ENCODE measurements at places on chromosomes 5 and 9. TPM values are rescaled to one million over a fixed set of nuclear protein-coding genes. Genes with fewer than 3 reads are reported as not detected.

GRCh38 chr5:138985256-138985655 is 110.1 kb upstream of the LRRTM2 start:
- H3K4me3 ChIP-seq, result no peak overlapping the region
- H3K27me3 ChIP-seq, result no peaks in the 10 kb centered on the region
- no peak for DNase-seq
- H3K4me1 ChIP-seq, result peaks cover 25% of the 10 kb centered on the region

GRCh38 chr5:102294886-102295395 is 1.1 kb downstream of the SLCO4C1 start:
- H3K4me3 ChIP-seq, result peak overlapping the region; percentile 71
- no peak for DNase-seq
- H3K4me1 ChIP-seq, result peaks cover 20% of the 10 kb centered on the region
- no peaks in the 10 kb centered on the region for H3K36me3 ChIP-seq

GRCh38 chr5:158086856-158087255 is 227.9 kb upstream of the CLINT1 start:
- no peak for DNase-seq
- H3K4me1 ChIP-seq, result no peaks in the 10 kb centered on the region
- no peaks in the 10 kb centered on the region for H3K36me3 ChIP-seq
- peaks cover 3% of the 10 kb centered on the region for H3K27me3 ChIP-seq
- H3K4me3 ChIP-seq, result no peak overlapping the region

GRCh38 chr5:90386099-90386710 is 23.4 kb downstream of the CETN3 start:
- no peak overlapping the region for H3K27ac ChIP-seq
- no peak for DNase-seq
- H3K27me3 ChIP-seq, result peaks cover 4% of the 10 kb centered on the region
- peaks cover 14% of the 10 kb centered on the region for H3K4me1 ChIP-seq
- no peak overlapping the region for H3K4me3 ChIP-seq
- no peaks in the 10 kb centered on the region for H3K36me3 ChIP-seq

DNA sequence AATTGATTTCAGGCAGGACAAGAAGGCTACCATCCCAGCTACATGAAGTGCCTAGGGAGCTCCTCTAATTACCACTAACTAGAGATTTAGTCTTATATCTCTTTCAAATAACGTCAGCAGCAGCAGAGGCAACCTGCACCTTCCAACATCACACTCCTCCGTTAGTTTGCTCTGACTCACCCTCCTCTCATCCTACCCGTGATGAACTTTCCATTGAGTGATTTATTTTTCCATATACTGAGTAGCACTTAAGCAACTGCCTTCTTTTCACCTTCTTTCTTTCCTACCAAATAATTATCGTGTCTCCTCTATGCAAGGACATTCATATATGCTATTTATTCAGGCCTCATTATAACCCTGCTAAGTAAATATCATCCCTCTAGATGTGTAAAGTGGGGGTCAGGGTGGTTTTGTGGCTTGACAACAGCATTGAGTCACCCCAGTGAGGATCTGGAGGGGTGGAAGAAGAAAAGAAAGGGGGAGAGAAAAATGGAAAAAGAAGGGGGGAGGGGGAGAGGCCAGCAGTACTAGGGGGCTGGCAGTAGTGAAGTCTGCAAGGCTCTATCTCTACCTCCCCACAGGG is 64.6 kb upstream of the CAST start:
- peak; percentile 50 for DNase-seq
- H3K36me3 ChIP-seq, result no peaks in the 10 kb centered on the region
- peaks cover 9% of the 10 kb centered on the region for H3K27me3 ChIP-seq

DNA sequence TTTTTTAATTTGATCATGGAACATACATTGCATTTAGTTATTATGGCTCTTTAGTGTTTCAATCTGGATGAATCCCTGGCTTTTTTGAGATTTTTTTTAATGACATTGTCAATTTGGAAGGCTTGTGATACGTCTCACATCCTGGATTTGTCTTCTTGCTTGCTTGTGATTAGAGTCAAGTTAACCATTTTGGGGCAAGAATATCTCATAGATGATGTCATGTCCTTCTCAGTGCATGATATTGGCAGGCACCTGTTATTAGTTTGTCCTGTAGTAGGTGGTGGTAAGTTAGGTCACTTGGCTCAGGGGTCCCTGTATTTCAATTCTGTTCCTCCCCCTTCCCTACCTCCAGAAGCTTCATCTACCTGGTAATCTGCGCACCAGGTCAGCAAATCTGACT is 3.3 kb downstream of the PSD2 start:
- H3K27ac ChIP-seq, result no peak overlapping the region
- peaks cover 51% of the 10 kb centered on the region for H3K27me3 ChIP-seq
- H3K4me1 ChIP-seq, result no peaks in the 10 kb centered on the region
- DNase-seq, result no peak

GRCh38 chr5:107500347-107500746 is 170.4 kb downstream of the EFNA5 start:
- H3K4me1 ChIP-seq, result peaks cover 8% of the 10 kb centered on the region
- H3K27me3 ChIP-seq, result peaks cover 17% of the 10 kb centered on the region
- H3K27ac ChIP-seq, result no peak overlapping the region

DNA sequence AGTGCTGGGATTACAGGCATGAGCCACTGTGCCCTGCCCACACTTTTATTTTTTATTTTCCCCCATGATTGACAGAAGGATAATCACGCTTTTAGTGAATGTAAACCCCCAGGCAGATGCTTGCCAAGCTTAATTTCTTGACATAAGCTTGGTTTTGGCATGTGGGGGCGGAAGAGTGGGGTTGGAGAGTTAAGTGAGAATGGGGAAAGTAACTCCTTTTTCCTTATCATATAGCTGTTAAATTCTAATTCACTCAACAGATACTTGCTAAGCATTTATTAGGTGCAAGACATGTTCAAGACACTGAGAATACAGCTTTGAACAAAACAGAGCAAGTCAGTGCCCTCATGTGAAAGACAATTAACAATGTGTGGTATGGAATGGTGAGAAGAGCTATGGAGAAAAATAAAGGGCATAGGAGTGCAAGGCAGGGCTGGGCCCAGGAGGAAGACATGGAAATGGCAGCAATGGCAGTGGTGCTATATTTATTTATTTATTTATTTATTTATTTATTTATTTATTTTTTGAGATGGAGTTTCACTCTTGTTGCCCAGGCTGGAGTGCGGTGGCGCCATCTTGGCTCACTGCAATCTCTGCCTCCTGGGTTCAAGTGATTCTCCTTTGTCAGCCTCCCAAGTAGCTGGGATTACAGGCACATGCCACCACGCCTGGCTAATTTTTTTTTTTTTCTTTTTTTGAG is 2.2 kb downstream of the SLC26A2 start:
- peaks cover 37% of the 10 kb centered on the region for H3K4me1 ChIP-seq
- peaks cover 6% of the 10 kb centered on the region for H3K36me3 ChIP-seq
- no peak for DNase-seq
- no peak overlapping the region for H3K4me3 ChIP-seq

- H3K4me3 ChIP-seq, result no peak overlapping the region
- no peaks in the 10 kb centered on the region for H3K4me1 ChIP-seq
- no peaks in the 10 kb centered on the region for H3K27me3 ChIP-seq
- no peak overlapping the region for H3K27ac ChIP-seq
These were observed 597.1 kb downstream of the ACTL7B start for GRCh38 chr9:108258640-108259039.

DNA sequence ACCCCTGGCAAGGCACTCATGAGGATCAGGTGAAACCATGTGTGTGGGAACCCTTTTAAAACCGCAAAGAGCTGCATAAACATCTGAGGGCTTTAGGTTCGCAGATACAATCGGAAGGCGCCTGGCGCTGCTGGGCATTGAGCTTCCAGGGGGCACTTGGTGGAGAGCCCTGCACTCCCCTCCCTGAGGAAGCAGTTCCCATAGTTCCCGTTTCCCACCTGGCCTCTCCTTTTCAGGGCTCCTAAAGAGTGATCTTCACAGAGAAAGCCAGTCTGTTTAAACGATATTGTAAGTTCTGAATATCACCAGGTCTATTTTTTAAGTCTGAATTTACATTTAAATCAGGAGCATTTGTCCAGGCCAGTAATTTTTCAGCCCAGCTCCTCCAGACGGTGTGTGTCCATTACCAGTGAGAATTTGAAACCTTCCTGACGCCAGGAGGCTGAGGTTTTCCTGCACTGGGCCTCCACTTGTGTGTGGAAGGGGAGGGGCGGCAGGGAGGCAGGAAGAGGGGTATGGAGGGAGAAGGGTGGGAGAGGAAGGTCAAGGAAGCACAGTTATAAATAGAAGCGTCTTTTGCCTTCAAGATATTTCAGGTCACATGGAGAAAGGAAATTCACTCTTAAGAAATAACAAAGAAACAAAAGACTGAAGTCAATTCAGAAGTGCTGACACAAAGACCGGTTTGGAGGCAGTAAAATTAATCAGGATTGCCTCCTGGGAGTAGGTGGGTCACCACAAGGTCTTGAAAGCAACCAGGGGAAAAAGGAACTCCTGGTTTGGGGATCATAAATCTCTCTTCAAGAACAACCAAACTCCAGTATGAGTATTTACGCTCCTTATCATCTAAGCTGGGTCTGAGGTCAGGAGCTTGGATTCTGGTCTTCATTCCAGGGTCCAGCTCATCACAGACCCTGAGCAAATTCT is 14.3 kb upstream of the MGAT1 start:
- no peaks in the 10 kb centered on the region for H3K36me3 ChIP-seq
- H3K27ac ChIP-seq, result peak overlapping the region; percentile 63
- no peak for DNase-seq

GRCh38 chr5:98742396-98743073 is 30.9 kb upstream of the RGMB start:
- H3K4me1 ChIP-seq, result no peaks in the 10 kb centered on the region
- H3K27me3 ChIP-seq, result peaks cover 23% of the 10 kb centered on the region
- no peak overlapping the region for H3K4me3 ChIP-seq
- no peak overlapping the region for H3K27ac ChIP-seq

- no peaks in the 10 kb centered on the region for H3K36me3 ChIP-seq
- no peak for DNase-seq
- H3K27me3 ChIP-seq, result peaks cover 4% of the 10 kb centered on the region
- no peak overlapping the region for H3K4me3 ChIP-seq
These were observed 242.7 kb downstream of the DEPDC1B start for GRCh38 chr5:60457233-60457632.

DNA sequence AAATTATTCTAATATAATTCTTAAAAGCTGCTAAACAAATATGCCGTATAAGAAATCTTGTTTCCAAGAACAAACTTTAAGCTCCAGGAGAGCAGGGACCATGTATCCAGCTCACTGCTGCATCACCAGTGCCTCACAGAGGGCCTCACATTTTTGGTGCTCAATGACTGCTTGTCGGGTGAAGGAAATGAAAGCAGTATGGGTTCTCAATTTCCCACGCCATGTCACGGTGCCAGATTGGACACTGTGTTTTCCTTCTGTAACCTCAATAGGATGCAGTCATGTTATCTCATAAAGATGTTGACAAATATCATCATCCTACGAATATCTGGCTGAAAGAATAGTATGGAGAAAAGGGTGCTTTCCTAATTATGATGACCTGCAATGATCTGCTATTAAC is 64.7 kb downstream of the POU5F2 start:
- no peaks in the 10 kb centered on the region for H3K27me3 ChIP-seq
- H3K4me3 ChIP-seq, result no peak overlapping the region
- H3K27ac ChIP-seq, result no peak overlapping the region
- peaks cover 3% of the 10 kb centered on the region for H3K4me1 ChIP-seq

- no peak overlapping the region for H3K27ac ChIP-seq
- H3K36me3 ChIP-seq, result no peaks in the 10 kb centered on the region
- H3K4me1 ChIP-seq, result peaks cover 12% of the 10 kb centered on the region
- no peak overlapping the region for H3K4me3 ChIP-seq
These were observed 4.6 kb downstream of the BARHL1 start for GRCh38 chr9:132586830-132587591.

DNA sequence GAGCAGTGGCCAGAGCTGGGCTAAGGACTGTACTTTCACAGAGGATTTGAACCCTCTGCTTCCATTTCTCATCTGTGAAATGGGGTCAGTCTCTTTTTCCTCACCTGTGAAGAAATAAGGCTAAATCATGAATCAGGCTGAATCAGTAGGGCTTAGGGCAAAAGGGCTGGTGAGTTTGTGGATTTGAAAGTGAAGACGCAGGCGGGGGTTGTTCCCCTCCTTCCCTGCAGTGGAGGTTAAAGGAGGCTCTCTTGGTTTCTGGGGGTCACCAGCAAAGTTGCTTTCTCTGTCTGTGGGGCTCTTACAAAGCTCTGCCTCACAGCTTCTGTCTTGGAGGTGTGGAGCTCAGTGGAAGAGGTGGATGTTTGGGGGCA is 17.6 kb upstream of the NDST1 start:
- H3K4me3 ChIP-seq, result no peak overlapping the region
- no peaks in the 10 kb centered on the region for H3K36me3 ChIP-seq
- H3K4me1 ChIP-seq, result peaks cover 7% of the 10 kb centered on the region
- no peak for DNase-seq
- peaks cover 5% of the 10 kb centered on the region for H3K27me3 ChIP-seq

DNA sequence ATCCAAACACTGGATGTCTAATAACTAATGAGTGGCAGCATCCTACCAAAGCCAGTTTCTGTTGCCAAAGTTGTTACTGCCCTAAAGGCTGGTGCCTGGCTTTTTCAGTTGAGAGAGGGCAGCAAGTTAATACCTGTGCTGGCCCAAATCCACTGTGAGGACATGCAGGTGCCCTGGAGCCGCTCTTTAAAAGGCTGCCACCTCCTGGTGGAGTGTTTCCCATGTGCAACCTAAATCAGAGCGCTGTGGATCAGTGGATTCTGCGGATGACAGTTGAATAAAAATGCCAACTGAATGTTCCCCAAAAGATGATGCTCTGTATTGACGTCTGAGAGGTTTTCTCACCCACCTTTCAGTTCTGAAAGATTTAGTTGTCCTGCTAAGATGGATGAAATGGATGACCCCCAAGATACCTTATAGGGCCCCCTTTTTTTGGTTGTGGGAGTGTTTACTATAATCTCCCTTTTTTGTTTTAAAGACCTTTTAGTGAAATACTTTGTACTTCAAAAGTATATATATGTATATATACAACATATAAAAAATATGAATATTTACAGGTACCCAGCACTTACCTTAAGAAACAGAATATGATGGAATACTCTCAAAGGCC is 146.4 kb downstream of the EGFLAM start:
- no peaks in the 10 kb centered on the region for H3K36me3 ChIP-seq
- no peak overlapping the region for H3K27ac ChIP-seq
- H3K27me3 ChIP-seq, result peaks cover 36% of the 10 kb centered on the region
- peak; percentile 22 for DNase-seq

DNA sequence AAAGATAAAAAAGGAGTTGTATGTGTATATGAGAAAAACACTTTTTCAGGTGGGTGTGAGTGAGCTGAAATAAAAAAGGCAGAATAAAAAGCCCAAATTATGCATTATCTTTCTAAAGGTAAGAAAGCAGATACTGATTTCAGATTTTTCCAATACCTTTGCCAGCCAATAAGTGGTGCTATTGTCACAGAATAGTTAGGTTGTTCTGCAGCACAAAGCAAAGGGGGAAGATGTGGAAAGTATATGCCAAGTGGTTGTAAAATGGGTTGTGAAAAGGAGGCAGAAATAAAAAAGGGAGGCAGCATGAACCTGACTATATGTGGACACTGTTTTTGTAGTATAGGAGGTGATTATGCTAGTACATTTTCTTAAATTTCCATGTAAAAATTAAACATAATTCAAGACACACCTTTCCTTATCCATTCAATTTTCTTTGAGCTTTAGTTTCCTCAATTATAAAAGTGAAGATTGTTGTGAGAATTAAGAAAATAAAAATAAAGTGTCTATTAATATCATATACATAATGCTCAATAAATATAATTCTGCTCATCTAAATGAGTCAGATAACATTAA is 106.7 kb downstream of the SMIM15 start:
- DNase-seq, result no peak
- H3K27me3 ChIP-seq, result no peaks in the 10 kb centered on the region
- H3K36me3 ChIP-seq, result peaks cover 7% of the 10 kb centered on the region
- no peak overlapping the region for H3K4me3 ChIP-seq
- no peak overlapping the region for H3K27ac ChIP-seq

Gene C7
- not detected for total RNA-seq

Gene TNIP1
- total RNA-seq, result 222 TPM

Gene GNA14
- total RNA-seq, result not detected

Gene C9orf50
- not detected for total RNA-seq

Gene DRD1
- total RNA-seq, result not detected

Gene PBX3
- total RNA-seq, result 11.5 TPM

Gene SOHLH1
- not detected for total RNA-seq

Gene SMIM33
- total RNA-seq, result 0.16 TPM

All from activated CD8-positive, alpha-beta T cell treated with anti-CD3 and anti-CD28 coated beads for 36 hours (primary cell).